Cardiac septum (tissue), 1 donor: ENCODE measurements at places on chromosomes 7 and 10. TPM values are rescaled to one million over a fixed set of nuclear protein-coding genes. Genes with fewer than 3 reads are reported as not detected.

The C10orf67 gene
- 0.35 TPM for total RNA-seq

The PRSS37 gene
- not detected for total RNA-seq

The LIPJ gene
- total RNA-seq: not detected

The CAMK2B gene
- total RNA-seq: 149 TPM

The PNLIPRP1 gene
- not detected for total RNA-seq

The GBF1 gene
- 46.4 TPM for total RNA-seq
